ENCODE measurements at places on chromosomes 7 and 10.
A peak's percentile ranks its signal among the peaks of the same experiment; 100 is the strongest.

- no peak for DNase-seq
Observed at GRCh38 chr7:73577627-73578341, 595 bp downstream of the TBL2 start.

- DNase-seq, result no peak
Observed at GRCh38 chr7:98097042-98097645, 9.5 kb upstream of the LMTK2 start.

GRCh38 chr10:19332304-19332703 lies 283.7 kb downstream of the MALRD1 start:
- DNase-seq, result no peak

GRCh38 chr10:75403939-75404814 lies 2.6 kb upstream of the ZNF503 start:
- DNase-seq, result no peak

- no peak for DNase-seq
Observed at GRCh38 chr10:73802276-73802991, 9.0 kb downstream of the NDST2 start.

DNA sequence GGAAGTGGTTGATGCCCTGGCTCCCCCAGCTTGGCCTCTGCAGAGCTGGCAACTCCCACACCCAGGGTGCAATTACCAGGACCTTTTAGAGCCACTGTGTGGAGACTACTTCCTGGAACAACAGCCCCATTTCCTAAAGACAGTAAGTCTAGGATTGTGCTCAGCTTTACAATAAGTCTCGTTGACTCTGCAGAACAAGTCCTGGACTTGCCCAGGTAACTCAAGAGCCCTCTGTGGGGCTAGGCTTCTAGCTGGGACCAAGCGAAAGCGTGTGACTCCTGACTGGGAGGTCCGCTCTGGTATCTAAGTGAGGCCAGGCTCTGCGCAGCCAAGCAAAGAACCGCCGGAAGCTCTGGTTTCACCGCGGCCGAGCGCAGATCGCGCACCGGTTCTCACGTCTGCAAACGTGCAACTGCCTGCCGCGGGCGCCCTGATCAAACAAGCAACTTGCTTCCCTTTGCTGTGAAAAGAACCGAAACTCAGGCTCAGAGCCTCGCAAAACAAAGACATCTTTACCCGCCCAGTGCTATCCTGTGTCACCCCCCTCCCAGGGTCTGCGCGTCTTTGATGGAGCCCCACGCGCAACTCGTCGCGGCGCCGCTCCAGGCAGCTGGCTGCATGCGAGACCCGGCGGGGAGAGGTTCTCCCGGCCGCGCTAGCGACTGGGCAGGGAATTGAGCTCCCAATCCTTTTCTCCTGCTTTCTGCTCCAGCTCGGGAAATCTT lies 4.4 kb upstream of the PDLIM1 start:
- peak; percentile 49 for DNase-seq

GRCh38 chr7:86485827-86486226 lies 157.9 kb upstream of the GRM3 start:
- no peak for DNase-seq

DNA sequence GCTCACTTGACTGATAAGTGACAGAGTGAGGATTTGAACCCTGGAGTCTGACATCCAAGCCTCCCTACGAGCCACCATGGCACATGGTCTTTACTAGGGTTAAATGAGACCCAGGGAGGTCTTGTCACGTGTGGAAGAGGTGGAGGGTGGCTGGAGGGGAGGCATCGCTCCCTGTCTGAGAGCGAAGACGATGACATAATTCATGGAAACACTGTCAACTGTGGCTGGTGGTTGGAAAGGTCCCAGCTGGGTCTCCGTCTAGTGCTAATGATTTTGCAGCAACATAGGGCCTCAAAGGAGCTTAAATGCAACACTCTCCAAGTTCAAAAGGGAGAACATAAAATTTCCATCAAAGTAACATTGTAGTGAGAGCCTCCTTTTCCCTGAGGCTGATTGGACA lies 99.9 kb upstream of the BAIAP2L1 start:
- DNase-seq, result no peak

- DNase-seq, result no peak
Observed at GRCh38 chr7:134472572-134473244, 13.8 kb upstream of the AKR1B1 start.

GRCh38 chr7:152313831-152314604 lies 121.8 kb downstream of the KMT2C start:
- peak; percentile 3 for DNase-seq

- no peak for DNase-seq
Observed at GRCh38 chr10:124680675-124681074, 63.5 kb downstream of the FAM53B start.

DNA sequence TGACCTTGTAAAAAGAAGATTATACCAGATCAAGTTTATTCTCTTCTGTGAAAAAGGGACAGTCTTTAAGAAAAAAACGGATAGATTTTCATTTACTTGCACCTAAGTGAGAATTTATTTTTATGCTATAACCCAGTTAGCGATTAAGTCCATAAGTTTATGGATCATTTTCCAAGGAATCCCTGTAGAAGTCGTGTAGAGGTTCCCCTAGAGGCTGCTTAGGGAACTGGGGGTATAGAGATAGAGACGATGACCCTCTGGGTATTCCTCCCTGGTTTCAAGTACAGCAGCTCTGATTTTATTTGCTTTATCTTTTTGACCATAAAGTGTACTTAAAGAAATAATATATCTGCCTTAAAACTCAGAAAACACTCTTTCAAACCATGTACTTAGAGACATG lies 648.4 kb upstream of the LRRTM3 start:
- no peak for DNase-seq

- DNase-seq, result no peak
Observed at GRCh38 chr7:56110611-56111010, 4.3 kb upstream of the CHCHD2 start.

GRCh38 chr10:91955114-91955513 lies 31.5 kb downstream of the BTAF1 start:
- no peak for DNase-seq

- no peak for DNase-seq
Observed at GRCh38 chr7:29314148-29314547, 119.6 kb downstream of the CHN2 start.

- DNase-seq, result no peak
Observed at GRCh38 chr10:129771576-129771975, 192.5 kb downstream of the EBF3 start.

- no peak for DNase-seq
Observed at GRCh38 chr7:41907444-41907843, 204.6 kb upstream of the INHBA start.

GRCh38 chr10:92799568-92799967 lies 48.8 kb upstream of the EXOC6 start:
- no peak for DNase-seq

- no peak for DNase-seq
Observed at GRCh38 chr10:73916761-73917470, 6.0 kb downstream of the PLAU start.
